ENCODE measurements at places on chromosomes 5 and 9. TPM values are rescaled to one million over a fixed set of nuclear protein-coding genes. Genes with fewer than 3 reads are reported as not detected.
A peak's percentile ranks its signal among the peaks of the same experiment; 100 is the strongest.

Gene PCDHGA1
- total RNA-seq: 0.09 TPM

GRCh38 chr9:80934095-80934494 lies 755.3 kb downstream of the TLE1 start:
- no peaks in the 10 kb centered on the region for H3K27me3 ChIP-seq
- no peaks in the 10 kb centered on the region for H3K4me1 ChIP-seq
- no peak overlapping the region for H3K27ac ChIP-seq
- H3K36me3 ChIP-seq: no peaks in the 10 kb centered on the region
- no peak for ATAC-seq

DNA sequence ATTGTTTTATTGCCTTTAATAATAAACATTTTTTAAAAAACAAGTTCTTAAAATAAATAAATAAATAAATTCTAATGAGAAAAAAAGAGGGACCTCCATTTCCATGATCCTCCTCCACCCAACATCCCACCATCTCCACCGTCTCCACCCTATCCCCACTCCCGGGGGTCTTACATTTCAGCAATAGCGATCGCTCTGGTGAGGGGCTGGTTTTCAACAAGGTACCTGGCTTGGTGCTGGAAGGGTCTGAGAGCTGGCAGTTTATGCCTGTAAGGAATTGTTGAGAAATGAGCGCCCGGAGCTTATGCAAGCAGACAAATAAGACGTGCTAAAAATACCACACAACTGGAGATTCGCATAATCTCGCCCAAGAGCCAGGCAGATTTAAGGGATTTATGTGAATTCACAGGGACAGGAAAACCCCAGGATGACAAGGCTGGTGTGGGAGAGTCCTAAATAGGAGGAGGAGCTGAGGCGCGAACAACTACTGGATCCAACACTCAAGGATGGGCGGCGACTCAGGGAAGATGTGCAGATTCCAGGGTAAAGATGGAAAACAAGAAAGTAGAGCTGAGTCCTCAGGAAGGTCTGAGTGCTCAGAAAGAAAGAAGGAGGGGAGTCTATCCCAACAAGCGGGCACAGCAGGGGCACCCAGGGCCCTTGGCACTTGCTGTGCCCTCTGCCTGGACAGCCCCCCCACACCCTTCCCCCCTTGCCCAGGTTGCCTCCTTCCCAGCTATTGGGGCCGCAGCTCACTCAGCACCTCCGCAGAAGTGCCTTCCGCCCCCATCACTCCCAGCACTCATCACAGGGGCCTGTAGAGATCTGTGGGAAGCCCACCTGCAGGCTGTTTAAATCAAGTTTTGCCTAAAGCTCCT lies 27.0 kb downstream of the TRIM14 start:
- H3K27me3 ChIP-seq: no peaks in the 10 kb centered on the region
- no peak for ATAC-seq
- H3K27ac ChIP-seq: peak overlapping the region; percentile 77
- H3K4me3 ChIP-seq: no peak overlapping the region

GRCh38 chr5:32562843-32563242 lies 22.5 kb upstream of the SUB1 start:
- H3K4me1 ChIP-seq: peaks cover 4% of the 10 kb centered on the region
- H3K36me3 ChIP-seq: peaks cover 18% of the 10 kb centered on the region
- no peak overlapping the region for H3K27ac ChIP-seq
- no peak for ATAC-seq
- no peak overlapping the region for H3K4me3 ChIP-seq

DNA sequence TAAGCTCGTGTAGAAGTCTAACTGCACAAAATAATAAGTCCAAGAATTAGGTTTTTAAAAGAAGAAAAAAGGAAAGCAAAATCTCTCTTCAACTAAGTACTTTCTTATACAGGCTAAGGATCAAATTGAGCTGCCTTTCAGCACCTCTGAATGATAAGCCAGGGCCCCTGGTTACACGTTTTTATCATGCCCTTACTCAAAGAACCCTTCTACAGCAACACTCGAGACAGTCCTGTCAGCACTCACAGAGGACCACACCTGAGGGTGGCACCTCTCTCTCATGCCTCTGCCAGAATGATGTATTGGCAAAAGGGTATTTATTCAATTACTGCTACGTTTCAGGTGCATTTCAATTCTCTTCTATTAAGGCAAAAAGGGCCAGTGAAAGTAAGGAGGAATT lies 150.5 kb downstream of the BNC2 start:
- no peak for ATAC-seq
- no peaks in the 10 kb centered on the region for H3K27me3 ChIP-seq
- no peak overlapping the region for H3K4me3 ChIP-seq

GRCh38 chr9:99828417-99829176 lies 6.9 kb downstream of the NR4A3 start:
- peaks cover 4% of the 10 kb centered on the region for H3K27me3 ChIP-seq
- peaks cover 97% of the 10 kb centered on the region for H3K36me3 ChIP-seq
- ATAC-seq: no peak
- H3K27ac ChIP-seq: no peak overlapping the region
- peaks cover 11% of the 10 kb centered on the region for H3K4me1 ChIP-seq

DNA sequence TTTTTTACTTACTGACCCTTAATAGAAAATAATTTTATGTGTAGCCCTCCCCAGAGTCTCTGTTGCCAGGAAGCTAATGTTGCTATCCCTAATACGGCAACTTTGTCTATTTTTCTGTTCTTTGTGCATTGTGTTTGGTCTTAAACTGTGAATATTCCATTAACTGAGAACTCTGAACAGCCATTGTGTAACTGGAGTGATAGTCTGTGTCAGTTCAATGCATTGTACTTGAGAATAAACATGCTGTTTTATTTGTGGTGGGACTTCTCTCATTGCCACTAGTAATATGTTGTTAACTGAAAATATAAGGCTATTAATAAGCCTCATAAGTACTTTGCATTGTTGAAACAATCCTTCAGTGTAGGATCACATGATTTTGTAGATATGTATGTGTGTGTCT lies 278.3 kb upstream of the DMRT1 start:
- H3K27me3 ChIP-seq: peaks cover 4% of the 10 kb centered on the region
- peaks cover 14% of the 10 kb centered on the region for H3K4me1 ChIP-seq
- no peak overlapping the region for H3K27ac ChIP-seq
- H3K36me3 ChIP-seq: peaks cover 13% of the 10 kb centered on the region
- ATAC-seq: no peak

DNA sequence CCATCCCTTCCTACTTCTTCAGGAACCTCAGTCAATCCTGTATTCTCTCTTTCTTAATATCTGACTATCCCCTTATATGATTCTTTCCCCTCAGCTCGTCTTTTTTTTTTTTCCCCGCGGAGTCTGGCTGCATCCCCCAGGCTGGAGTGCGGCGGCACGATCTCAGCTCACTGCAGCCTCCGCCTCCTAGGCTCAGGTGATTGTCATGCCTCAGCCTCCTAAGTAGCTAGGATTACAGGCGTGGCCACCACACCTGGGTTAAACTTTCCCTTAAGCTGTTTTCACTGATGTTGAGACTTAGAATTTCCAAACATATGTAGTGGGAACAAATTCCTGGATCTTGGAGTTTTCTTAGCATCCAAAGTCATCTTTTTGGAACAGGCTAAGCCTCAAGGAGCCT lies 13.3 kb upstream of the RUSC2 start:
- no peak overlapping the region for H3K27ac ChIP-seq
- no peaks in the 10 kb centered on the region for H3K4me1 ChIP-seq
- no peaks in the 10 kb centered on the region for H3K36me3 ChIP-seq

Gene EIF4E1B
- total RNA-seq: not detected

Gene SCGB3A1
- total RNA-seq: not detected

DNA sequence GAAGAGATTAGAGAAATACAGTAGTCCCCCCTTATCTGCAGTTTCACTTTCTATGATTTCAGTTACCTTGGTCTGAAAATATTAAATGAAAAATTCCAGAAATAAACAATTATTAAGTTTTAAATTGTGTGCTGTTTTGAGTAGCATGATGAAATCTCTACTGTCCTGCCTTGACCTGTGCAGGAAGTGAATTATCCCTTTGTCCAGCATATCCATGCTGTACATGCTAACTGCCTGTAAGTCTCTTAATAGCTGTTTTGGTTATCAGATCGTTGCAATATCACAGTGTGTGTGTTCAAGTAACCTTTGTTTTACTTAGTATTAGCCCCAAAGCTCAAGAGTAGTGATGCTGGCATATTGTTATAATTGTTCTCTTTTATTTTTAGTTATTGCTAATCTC lies 11.2 kb upstream of the JAK2 start:
- no peaks in the 10 kb centered on the region for H3K36me3 ChIP-seq
- H3K27me3 ChIP-seq: no peaks in the 10 kb centered on the region
- H3K4me3 ChIP-seq: no peak overlapping the region
- no peak overlapping the region for H3K27ac ChIP-seq

DNA sequence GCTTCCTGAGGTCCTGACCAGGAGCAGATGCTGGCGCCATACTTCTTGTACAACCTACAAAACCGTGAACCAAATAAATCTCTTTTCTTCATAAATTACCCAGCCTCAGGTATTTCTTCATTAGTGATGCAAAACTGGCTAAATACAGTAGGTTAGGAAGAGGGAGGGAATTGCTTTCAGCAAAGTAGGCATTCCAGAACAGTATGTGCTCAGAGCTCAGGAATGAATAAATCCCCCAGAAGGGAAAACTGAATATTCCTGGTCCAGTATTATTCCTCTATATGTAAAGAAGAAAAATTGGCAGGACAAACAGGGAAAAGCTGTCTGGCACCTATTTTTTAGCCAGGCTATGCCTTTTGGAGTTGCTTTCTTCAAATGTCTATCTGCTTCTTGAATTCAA lies 577.1 kb downstream of the PSAT1 start:
- no peaks in the 10 kb centered on the region for H3K27me3 ChIP-seq
- H3K4me3 ChIP-seq: no peak overlapping the region
- no peak overlapping the region for H3K27ac ChIP-seq
- no peaks in the 10 kb centered on the region for H3K4me1 ChIP-seq

- ATAC-seq: no peak
- H3K4me1 ChIP-seq: no peaks in the 10 kb centered on the region
- H3K27ac ChIP-seq: no peak overlapping the region
- no peak overlapping the region for H3K4me3 ChIP-seq
- peaks cover 5% of the 10 kb centered on the region for H3K27me3 ChIP-seq
- H3K36me3 ChIP-seq: no peaks in the 10 kb centered on the region
Observed at GRCh38 chr9:4127873-4128272, 172.0 kb downstream of the GLIS3 start.

DNA sequence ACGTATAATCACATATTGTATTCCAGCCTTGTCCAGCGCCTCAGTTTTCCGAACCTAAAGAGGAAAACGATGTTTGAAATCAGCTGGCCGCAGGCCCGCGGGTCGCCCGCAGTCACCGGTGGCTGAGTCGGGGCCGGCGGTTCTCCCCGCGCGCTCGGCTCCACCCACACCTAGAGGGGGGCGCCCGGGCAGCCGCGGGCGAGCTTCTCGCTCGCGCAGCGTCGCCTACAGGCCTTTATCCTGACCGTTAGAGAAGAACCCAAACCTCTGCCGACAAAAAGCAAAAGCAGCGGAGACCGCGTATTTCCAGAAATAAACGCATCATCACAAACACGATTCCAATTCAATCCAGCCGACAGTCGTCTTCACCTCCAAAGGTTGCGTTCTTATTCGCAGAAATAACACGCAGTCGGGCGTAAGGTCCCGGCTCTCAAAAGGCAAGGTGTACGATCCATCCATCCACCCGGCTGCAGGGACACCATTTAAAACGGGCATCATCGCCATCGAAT lies 725 bp upstream of the NIPBL start:
- H3K4me3 ChIP-seq: peak overlapping the region; percentile 97
- H3K27ac ChIP-seq: peak overlapping the region; percentile 96
- ATAC-seq: peak; percentile 63
- peaks cover 15% of the 10 kb centered on the region for H3K4me1 ChIP-seq
- no peaks in the 10 kb centered on the region for H3K27me3 ChIP-seq

DNA sequence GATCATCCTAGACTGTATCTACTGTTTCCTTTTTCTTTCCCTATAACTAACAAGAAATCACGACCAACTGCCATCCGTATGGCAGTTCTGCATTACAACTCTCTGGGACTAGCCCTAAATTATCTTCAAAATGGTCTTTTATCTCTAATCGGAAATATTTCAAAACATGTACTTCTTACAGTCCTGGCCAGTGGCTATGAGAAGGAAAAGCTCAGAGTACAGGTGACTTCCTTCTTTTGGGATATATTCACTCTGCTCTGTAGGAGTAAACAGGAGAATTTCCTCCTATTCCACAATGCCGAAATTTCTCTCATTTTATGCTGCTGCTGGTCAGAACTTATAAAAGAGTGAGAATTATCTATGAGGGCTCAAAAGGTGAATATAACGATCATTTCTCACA lies 1.8 kb upstream of the SEPTIN8 start:
- H3K4me1 ChIP-seq: peaks cover 6% of the 10 kb centered on the region
- peak overlapping the region; percentile 53 for H3K4me3 ChIP-seq
- ATAC-seq: no peak
- H3K27ac ChIP-seq: no peak overlapping the region

GRCh38 chr9:69332067-69332685 lies 7.2 kb downstream of the ENTREP1 start:
- H3K27me3 ChIP-seq: peaks cover 24% of the 10 kb centered on the region
- H3K4me1 ChIP-seq: no peaks in the 10 kb centered on the region
- no peak for ATAC-seq
- H3K36me3 ChIP-seq: no peaks in the 10 kb centered on the region
- no peak overlapping the region for H3K4me3 ChIP-seq

DNA sequence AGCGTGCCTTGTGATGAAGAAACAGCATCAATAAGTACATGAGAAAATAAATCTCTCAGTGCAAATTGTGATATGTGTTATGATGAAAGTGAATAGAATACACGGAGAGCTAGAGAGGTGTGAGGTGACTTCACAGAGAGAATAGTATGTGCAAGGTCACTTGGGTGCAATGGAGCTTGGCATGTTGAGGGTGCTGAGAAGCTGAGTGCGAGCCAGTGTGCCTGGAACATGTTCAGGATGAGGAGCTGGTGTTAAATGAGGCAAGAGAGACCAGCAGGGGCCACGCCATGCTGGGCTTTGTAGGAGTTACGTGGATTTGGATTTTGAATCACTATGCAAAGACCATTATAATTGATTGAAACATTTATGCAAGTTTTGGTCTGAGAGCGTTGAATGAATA lies 12.8 kb upstream of the RPS23 start:
- H3K4me3 ChIP-seq: no peak overlapping the region
- no peaks in the 10 kb centered on the region for H3K36me3 ChIP-seq
- H3K27me3 ChIP-seq: no peaks in the 10 kb centered on the region
- no peaks in the 10 kb centered on the region for H3K4me1 ChIP-seq
- no peak overlapping the region for H3K27ac ChIP-seq

Gene PRSS3
- not detected for total RNA-seq

Gene GPRIN1
- total RNA-seq: 4.8 TPM

GRCh38 chr5:72407078-72407477 lies 86.9 kb downstream of the PTCD2 start:
- H3K27me3 ChIP-seq: peaks cover 8% of the 10 kb centered on the region
- ATAC-seq: no peak
- no peak overlapping the region for H3K27ac ChIP-seq

DNA sequence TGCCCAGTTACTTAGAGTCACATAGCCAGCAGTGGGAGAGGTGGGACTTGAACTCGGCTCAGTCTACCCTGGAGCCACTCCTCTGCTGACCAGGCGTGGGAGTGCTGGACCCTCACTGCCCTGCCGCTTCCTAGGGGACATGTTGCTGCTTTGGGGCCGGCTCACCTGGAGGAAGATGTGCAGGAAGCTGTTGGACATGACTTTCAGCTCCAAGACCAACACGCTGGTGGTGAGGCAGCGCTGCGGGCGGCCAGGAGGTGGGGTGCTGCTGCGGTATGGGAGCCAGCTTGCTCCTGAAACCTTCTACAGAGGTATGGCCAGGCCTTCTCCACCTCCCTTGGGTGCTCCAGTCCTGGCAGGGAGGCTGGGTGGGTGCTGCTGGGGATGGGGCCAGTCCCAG lies 3.4 kb upstream of the CACFD1 start:
- H3K27me3 ChIP-seq: no peaks in the 10 kb centered on the region
- no peak for ATAC-seq
- no peaks in the 10 kb centered on the region for H3K4me1 ChIP-seq
- no peaks in the 10 kb centered on the region for H3K36me3 ChIP-seq
- no peak overlapping the region for H3K4me3 ChIP-seq
